ENCODE measurements at places on chromosomes 3 and 15.

DNA sequence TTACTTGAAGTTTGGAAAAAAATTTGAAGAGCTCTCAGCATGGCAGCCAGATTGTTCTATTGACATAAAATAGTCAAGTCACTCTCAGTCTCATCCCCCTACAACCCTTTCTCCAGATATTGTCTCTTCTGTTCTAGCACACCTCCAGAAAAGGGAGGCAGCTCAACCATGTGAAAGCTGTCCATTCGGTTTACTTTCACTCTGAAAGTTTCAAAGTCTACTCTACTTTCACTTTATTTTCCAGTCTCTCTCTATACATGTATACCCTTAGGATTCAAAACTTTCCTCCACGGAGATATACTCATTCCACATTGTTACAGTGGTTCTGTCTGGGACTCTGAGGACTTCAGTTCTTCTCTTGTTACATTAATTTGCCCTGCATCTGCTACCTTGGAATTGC lies 111.0 kb upstream of the STAC start:
- DNase-seq: no peak

- DNase-seq: no peak
Observed at GRCh38 chr3:179958759-179959158, 78.0 kb downstream of the PEX5L start.

DNA sequence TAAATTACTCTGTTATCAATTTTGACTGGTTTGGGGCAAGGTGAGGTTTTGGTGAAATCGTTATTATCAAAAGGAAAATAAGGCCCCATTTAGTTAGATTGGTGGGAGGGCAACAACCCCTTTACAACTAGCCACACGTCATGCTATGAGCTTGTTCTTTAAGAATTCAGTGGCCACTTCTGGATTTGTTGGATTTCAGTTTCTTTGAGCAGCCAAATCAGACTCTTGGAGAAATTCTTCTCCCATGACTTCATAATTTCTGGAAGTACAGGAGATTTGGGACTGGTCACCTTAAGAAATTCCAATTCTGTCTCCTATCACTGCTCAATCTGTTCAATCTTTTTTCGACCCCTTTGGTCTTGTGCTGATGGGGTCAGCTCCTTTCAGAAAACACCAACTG lies 14.8 kb upstream of the WNT5A start:
- no peak for DNase-seq

DNA sequence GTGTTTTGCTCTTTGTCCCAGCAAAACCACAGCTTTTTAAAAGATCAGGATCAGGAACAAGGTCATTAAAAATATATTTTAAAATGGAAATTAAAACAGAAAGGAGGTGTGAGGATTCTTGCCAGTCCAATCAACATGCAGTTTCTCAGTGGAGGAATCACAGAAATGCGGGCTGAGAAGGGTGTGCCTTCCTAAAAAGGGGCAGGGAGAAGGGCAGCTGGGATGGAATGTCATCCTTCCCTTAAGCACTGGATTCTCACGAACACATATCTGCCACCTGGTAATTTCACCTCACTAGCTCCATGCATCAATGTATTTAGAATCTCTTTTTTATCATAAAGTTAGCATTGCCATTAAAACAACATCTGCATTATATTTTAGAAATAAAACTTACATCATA lies 21.4 kb downstream of the ABI3BP start:
- peak; percentile 51 for DNase-seq

- no peak for DNase-seq
Observed at GRCh38 chr3:171417813-171418212, 42.4 kb downstream of the TNIK start.

- DNase-seq: no peak
Observed at GRCh38 chr3:72282918-72283317, 498.0 kb upstream of the PROK2 start.

- DNase-seq: no peak
Observed at GRCh38 chr15:22845289-22845900, 6.9 kb downstream of the NIPA2 start.

GRCh38 chr15:62472616-62473299 lies 307.7 kb upstream of the C2CD4B start:
- DNase-seq: no peak

GRCh38 chr3:111967068-111967467 lies 11.8 kb upstream of the ABHD10 start:
- no peak for DNase-seq

DNA sequence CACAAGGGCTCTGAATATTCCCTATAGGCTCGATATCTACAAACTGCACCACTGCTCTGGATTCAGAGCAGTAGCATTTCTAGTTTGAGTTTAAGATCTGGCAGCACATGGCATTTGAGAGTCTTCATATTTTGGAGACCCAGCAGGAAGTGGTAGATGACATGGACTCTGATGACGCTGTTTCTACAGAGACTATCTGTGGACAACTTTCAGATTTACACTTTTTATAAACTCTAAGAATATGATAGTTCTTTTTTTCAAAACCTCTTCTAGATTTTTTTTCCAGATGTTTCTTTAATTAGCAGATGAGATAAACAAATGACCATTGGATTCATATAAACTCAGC lies 35.8 kb downstream of the ARMC8 start:
- no peak for DNase-seq

DNA sequence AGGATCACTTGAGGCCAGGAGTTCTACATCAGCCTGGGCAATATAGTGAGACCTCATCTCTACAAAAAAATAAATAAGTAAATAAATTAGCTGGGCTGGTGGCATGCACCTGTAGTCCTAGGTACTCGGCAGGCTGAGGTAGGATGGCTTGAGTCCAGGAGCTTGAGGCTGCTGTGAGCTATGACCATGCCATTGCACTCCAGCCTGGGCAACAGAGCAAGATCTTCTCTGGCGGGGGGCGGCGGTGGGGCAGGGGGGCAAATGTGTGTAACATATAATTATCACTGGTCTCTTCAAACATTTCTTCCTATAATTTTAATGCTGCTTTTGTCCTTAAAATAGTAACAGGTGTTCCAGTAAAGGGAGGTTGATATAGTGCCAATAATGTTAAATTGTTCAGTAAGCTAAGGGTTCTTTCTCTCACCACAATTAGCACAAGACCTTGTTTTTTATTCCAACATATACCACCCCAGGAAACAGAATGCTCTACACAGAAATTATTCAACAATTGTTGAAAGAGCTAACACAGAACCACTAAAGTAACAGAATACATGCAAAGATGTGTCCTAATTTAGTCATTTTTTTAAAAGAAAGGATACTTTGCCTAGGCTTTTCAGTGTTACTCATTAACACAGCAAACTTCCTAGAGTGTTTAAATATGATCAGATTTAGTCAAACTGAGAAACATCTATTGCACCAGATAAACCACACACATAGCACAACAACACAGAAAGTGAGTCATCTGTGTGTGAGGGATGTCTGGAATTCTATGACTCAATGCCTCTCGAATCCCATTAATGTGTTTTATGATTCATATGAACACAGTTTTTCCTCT lies 29.1 kb downstream of the ANKRD28 start:
- DNase-seq: no peak

DNA sequence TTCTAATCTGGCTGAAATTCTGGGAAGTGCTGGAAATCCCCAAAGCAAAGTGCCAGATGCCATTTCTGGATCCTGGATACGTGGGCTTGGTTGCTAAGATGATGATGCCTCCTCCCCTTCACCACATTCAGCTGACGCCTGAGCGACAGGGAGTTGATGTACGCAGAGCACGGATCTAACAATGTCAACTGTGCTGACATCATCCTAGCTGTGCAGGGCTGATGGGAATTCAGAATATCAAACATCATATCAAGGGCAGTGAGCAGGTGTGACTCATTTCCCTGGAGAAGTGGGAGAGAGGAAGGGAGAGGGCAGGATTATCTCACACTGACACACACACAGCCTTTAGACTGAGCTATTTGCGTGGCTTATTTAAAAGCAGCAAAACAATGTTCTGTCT lies 92.6 kb upstream of the ZBTB20 start:
- DNase-seq: peak; percentile 48

- DNase-seq: peak; percentile 73
Observed at GRCh38 chr3:27615555-27615954, 106.6 kb downstream of the EOMES start.

DNA sequence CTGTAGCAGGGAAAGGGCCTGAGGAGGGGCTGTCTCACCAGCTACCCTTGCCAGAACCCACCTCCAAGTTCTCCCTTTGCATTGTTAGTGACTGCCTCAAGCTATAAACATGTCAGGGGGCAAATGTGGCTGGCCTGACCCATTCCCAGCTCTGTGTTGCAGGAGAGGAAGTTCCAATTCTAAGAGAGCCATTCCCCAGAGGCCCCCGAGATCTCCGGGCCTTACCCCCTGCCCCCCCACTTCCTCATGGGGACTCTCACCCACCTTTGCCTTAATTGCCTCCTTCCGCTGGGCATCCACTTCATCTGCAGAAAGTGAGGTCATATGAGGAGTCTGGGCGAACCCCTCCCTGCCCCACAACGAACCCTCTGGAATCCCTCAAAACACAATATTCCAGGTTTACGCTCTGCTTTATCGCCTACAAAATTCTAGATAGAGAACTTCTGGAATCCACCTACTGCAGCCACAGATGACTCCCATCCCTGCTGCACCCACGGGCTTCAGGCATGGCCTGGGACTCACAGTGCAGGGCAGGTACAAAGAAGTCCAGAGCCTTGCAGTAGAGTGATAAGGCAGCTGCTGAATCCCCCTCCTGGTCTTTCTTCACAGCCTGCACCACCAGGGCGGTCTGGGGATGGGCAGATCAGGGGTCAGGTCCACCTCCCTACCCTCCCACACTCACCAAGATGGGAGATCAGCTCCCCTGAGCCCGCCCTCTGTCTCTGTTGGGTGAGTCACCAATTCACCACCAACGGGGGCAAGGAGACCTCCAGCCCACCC lies 4.0 kb downstream of the ULK3 start:
- no peak for DNase-seq

GRCh38 chr3:63364910-63365309 lies 86.8 kb downstream of the SYNPR start:
- DNase-seq: peak; percentile 2

GRCh38 chr3:8903191-8903590 lies 60.1 kb downstream of the RAD18 start:
- no peak for DNase-seq

- peak; percentile 7 for DNase-seq
Observed at GRCh38 chr3:100556673-100557310, 52.6 kb upstream of the ADGRG7 start.

DNA sequence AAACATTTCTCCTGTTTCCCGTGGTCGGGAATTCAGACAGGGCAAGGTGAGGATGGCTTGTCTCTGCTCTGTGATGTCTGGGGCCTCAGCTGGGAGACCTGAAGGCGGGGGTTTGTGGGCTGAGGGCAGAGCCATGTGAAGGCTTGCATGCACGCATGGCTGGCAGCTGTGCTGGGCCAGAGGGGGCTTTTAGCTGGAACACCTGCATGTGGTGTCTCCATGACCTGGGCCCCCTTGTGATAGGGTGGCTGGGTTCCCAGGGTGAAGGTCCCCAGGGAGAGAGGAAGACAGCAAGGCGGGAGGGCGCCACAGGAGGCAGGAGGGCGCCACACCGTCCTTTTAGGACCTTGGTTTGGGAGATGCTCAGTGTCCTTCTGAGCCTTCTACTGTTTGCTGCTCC lies 101.6 kb upstream of the PRR23E start:
- DNase-seq: no peak

DNA sequence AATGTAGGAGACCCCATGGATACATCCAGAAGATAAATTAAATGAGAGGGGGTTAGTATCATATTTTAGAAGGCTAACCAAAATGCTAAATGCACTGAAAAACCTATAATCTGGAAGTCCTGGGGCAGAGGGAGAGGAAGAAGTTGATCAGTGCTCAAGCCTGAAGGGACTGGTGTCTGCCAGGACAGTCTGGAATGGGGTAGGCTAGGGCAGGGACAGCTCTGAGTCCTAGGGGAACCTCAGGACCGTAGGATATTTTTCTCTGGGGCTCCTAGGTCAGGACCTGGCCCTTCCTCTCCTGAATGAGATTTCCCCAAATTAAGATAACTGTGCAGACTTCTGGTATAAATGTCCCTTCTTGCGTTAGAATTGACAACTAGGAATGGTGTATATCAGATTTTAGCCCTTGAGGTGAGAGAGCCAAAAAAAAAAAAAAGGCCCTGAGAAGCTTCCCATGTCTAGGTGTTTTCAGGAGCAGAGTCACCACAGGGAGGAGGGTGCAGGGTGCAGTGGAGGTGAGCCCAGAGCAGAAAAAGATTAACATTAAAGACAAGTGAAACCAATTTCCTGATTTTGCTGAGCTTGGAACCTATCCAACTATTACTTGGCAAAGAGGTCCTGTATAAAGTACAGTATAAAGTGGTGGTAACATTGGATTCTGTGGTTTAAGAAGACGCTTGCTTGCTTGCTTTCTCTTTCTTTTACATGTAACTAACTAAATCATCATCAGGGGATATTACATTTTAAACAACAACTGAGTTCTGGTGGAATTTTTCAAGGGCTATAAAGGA lies 63.5 kb downstream of the HACD2 start:
- peak; percentile 34 for DNase-seq

DNA sequence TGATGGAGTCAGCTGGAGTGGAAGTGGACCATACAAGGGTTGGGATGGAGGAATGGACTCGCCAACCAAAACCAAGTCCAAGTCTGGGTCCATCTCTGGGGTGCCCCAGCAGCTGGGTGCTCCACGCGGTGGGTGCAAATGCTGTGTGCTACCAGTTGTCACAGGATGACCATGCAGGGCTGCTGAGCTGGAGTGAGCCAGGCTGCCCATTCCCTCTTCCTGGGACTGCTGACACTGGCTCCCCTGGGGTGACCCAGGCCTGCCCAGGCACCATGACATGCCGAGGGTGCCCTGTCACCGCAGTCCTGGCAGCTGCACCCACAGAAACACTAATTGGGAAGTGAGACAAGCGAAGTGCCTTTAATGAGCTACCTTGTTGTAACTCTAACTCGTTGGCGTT lies 140.2 kb downstream of the TPRA1 start:
- DNase-seq: no peak

GRCh38 chr3:126313580-126314304 lies 43.5 kb downstream of the KLF15 start:
- DNase-seq: no peak

GRCh38 chr15:80849308-80849707 lies 70.1 kb downstream of the CEMIP start:
- DNase-seq: no peak

DNA sequence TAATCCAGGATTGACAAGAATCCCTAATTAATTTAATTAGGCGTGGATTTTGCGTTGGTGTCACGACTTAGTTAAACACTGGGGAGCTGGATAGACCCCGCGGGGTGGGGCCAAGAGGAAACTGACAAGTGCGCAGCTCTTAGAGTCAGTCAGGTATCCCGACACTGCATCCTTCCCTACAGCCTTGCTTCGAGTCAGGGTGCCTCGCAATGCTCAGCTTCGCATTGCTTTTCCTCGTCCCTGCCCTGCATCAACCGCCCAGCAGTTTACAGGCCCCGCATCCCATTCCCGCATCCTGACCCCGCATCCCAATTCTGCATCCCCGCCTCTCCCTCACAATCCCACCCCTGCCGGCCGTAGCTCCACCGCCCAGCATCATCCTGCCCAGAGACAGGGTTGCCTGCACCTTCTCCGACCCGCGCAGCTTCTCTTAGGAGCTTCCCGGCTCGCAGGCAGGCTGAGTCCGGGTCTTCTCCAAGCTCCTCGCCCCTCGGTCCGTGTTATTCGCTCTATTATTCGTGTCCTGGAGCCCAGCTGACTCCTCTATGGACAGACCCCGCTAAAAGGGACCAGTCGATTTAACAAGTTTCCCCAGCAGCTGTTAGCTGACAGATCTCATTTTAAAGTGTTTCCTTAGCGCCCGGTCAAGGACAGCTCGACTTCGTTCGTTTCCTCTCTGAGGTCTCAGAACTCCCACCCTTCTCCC lies 699 bp upstream of the SHOX2 start:
- peak; percentile 45 for DNase-seq
